Stimulated activated CD8-positive, alpha-beta memory T cell treated with anti-CD3 and anti-CD28 coated beads, Interleukin-15, amount 100 ng/mL, for 4 hours (primary cell): ENCODE measurements at places on chromosomes 16 and 17.

- DNase-seq: no peak
Measured at GRCh38 chr17:2084766-2085647, 30.1 kb downstream of the HIC1 start.

- DNase-seq: no peak
Measured at GRCh38 chr17:71798701-71799100, 322.1 kb upstream of the SOX9 start.

DNA sequence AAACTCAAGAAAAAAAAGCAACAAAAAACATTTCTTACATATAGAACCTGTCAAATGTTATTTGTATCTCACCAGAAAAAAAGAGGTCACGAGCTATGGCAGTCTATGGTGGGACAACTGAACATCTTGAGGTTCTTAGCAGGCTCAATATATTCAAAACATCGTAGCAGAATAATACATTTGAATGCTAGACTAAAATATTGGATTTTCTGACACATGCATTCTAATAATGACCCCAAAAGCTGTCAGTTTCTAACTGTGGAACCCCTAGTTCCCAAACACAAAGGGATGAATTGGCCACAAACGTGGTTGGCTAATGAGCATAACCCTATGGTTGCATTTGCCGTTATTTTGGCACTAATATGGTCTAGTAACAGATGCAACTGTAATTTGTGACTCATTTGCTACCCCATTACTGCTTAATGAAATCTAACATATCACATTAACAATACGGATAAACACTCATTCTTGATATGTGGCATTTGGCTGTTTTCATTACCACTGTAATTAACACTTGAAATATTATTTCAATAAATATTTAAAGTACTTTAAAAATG, 81.2 kb downstream of the TOX3 start:
- no peak for DNase-seq

- no peak for DNase-seq
Measured at GRCh38 chr16:83913245-83913633, 14.3 kb downstream of the MLYCD start.

DNA sequence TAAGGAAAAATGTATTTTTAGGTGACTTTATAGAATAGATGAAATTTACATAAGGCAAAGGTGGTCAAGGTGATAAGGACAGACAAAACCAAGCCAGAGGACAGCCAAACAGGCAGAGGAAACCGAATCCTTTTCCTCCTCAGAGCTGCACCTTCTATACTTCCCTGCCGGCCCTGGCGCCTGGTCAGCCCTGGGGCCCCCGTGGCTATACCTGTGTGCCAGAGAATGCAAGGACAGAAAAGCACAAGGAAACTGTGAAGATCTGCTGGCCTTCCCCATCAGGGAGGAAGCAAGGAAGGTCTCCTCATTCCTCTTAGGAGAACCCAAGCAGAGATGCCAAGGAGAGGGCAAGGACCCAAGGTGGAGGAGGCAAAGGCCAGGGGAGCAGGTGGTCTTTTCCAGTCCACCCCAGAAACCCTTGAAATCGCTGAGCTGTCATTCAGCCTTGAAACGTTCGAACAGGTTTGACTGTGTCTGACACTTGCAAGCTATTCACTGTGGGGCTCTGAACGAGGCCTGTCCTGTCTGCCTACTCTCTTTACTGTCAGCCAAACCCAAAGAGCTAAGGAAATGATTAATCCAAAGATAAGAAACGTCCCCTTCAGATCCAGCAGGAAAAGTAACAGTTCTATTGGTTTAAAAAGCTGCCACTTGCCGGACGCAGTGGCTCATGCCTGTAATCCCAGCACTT, 114.4 kb downstream of the XYLT1 start:
- no peak for DNase-seq

DNA sequence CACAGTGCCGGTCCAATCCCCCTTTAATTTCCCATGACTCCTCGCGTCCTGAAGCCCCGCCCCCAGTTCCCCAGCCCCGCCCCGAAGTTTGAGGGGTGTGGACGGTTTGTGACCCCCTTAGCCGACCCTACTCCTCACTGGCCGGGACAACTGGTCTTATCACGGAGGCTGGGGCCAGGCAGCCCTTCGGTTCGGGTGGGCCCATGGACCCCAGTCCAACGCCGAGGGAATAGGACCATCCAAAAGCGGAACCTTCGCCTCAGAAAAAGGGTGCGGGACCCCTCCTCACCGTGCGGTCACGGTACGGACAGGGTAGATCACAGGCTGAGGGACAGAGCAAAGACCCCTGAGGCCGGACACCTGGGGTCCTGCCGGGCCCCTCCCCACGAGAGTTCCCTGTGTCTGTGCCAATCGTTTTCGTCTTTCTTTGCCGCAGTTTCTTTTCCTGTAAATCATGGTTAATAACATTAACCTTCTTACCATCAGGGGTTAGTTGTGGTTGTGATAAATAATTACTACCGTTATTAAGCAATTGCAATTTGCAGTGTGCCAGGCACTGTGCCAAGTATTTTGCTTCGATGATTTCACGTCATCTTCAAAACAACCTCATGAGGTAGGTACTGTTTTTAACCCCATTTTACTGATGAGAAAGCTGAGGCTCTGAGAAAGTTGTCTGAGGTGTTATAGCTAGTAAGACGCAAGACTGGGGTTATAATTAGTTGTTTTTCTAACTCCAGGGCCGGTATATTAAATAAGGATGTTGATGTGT, 543 bp downstream of the TMUB2 start:
- DNase-seq: peak; percentile 56

- DNase-seq: no peak
Measured at GRCh38 chr17:21283482-21284318, 811 bp upstream of the MAP2K3 start.

GRCh38 chr17:69147460-69147859, 5.8 kb upstream of the ABCA6 start:
- DNase-seq: no peak

DNA sequence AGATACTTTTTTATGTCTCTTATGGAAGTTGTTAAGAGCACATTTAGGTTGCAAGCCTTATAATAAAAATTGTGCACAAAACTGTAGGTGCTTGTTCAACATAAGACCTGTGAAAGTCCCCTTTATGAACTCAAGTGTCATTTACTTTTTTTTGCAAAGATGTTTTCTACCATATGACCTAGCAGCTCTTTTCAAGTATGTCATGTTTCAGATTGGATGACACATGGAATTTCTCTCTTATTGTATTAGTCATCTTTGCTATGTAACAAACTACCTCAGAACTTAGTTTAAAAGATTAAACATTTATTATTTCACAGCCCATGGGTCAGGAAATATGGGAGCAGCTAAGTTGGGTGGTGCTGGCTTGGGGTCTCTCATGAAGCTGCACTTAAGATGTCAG, 57.9 kb downstream of the PHKB start:
- DNase-seq: no peak

DNA sequence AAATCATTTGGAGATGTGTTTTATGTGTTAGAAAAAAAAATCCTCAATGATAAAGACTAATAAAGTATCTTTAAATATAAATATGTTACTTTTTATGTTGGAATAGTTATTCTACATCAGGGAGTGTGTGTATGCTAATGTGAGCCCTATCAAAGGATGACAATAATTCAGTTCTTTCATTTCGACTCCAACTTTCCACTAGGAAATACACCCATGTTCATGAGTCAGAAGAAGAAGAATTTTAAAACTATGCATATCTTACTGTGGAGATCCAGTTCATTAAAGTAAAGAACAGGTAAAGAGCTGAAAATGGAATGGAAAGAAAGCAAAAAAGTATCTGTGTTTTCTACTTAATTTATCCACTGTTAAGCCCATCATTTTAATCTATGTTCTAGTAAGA, 399.8 kb downstream of the KCNJ2 start:
- no peak for DNase-seq

GRCh38 chr17:9427465-9428315, 147.9 kb downstream of the STX8 start:
- no peak for DNase-seq

DNA sequence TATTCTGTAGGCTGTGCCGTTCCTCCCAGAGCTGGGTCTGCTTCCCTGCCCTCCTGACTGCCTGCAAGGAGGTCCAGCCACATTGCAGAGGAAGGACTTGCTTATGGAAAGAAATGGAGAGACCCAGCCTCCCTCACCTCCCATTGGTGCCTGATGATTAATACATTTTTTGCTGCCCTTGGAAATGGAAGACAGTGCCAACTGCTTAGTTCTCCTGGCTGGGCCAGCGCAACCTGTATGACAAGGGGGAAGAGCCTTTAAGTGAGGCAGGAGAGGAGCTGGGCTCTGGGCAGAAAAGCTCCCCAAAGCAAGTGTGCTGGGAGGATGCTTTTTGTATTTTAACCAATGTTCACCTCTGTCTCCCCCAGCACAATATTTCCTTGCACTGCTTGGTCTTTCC, 238.5 kb downstream of the SOX9 start:
- no peak for DNase-seq

DNA sequence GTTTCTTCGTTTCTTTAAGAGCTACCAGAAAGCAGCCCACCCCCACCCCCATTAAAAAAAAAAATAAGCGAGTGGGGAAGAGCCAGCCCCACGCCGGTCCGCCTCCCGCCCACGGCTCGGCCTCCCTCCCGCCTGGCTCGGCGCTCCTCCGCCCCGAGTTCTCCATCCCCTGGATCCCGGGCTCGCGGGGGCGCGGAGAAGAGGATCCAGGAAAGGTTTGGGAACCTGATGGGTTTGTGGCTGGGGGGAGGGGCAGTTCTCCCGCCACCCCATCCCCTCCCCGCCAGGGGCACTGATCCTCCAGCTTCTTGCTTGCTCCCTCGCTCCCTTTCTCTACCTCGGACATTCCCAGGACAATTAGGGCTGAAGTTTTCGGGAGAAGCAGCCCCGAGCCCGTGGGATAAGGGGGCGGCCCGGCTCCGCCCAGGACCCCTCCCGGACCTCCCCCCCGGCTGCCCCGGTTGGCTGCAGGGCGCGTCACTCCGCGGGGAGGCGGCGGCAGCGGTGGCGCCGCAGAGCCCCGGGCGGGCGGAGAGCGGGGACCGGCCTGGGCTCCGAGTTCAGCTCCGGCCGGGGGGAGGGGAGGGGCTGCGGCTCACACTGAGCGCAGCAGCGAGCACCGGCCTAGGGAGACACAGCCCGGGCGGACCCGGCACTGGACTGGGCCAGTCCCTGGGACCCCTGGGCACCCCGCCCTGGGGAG, 1.0 kb upstream of the SALL1 start:
- no peak for DNase-seq

DNA sequence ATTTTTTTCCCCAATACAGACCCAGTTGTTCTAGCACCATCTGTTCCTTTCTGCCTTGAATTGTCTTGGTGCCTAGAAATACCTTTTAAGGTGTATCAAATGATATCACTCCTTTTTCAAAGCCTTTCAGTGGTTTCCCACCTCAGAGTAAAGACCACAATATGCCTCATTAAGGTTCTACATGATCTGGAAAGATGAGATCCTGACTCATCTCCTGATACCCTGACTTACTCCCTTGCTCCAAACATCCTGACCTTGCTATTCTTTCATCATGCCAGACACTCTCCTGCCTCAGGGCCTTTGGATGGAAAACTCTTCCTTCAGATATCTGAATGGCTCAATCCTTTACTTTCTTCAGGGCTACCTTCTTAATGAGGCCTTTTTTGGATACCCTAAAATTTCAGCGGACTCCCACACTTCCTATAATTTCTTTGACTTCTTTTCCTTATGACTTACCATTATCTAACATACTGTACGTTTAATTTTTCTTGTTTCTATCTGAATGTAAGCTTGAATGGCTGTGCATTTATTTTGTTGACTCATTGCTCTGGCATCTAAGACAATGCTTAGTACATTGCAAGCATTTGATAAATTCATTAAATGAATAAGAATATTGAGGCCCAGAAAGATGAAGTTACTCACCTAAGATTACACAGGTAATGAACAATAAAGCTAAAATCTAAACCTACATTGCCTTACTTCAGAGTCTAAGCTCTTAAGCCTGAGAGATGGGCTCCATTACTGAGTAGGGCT, 19.2 kb downstream of the FLOT2 start:
- no peak for DNase-seq

DNA sequence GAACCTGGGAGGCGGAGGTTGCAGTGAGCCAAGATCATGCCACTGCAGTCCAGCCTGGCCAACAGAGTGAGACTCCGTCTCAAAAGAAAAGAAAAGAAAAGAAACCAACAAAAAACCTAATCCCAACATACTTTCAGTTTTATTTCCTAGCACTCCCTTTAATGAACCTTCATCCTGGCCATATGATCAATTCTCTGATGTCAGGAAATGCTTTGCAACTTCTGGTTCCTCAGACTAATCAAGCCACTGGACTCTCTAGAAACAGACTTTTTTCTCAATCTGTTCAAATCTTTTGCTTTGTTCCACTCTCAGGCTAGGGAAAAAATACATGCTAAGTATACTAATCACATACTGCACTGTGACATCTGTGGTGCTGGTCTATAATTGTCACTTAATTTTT, 13.4 kb upstream of the PSMC3IP start:
- no peak for DNase-seq

GRCh38 chr16:62036802-62037135, 531 bp upstream of the CDH8 start:
- no peak for DNase-seq

DNA sequence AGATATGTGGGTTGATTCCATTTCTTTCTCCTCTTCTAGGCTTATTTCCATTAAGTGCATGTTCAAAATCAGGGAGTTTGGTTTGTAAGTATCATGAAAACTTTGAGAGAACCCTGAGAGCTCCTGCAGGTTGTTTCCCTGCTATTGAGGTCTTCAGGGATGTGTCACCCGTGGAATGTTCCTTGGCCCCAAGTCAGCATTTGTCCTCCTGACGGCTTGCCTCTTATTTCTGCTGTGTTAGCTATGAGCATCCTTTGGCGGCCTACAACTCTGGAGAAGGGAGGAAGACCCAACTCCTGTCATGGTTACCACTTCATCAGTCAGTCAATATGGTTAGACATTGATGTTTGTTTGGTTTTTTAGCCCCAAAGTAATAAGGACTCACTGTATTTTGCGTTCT, 180.8 kb downstream of the FTO start:
- no peak for DNase-seq

GRCh38 chr17:68927516-68927915, 27.7 kb downstream of the ABCA8 start:
- no peak for DNase-seq

- no peak for DNase-seq
Measured at GRCh38 chr16:54505549-54506213, 219.1 kb upstream of the IRX3 start.

GRCh38 chr16:11585460-11586377, 1.0 kb downstream of the LITAF start:
- no peak for DNase-seq

DNA sequence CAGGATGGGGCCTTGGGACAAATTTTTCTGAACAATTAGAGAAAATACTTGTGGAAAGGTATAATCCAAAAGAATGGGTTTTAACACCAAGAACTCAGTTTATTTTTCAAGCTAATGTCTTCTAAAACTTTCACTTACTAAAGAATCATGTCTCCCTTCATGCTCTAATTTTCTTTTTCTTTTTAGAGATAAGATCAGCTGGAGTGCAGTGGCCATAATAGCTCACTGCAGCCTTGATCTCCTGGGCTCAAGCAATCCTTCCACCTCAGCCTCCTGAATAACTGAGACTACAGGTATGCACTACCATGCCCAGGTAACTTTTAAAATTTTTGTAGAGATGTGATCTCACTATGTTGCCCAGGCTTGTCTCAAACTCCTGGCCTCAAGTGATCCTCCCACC, 5.5 kb downstream of the OR4D1 start:
- DNase-seq: no peak
